Stimulated activated CD4-positive, alpha-beta T cell treated with anti-CD3 and anti-CD28 coated beads, Interleukin-1b, Interleukin-23, amount 100 ng/mL, for 4 hours (primary cell): ENCODE measurements at places on chromosomes 3 and 15.

GRCh38 chr15:47514200-47514652, 203.1 kb upstream of the SEMA6D start:
- no peak for DNase-seq

DNA sequence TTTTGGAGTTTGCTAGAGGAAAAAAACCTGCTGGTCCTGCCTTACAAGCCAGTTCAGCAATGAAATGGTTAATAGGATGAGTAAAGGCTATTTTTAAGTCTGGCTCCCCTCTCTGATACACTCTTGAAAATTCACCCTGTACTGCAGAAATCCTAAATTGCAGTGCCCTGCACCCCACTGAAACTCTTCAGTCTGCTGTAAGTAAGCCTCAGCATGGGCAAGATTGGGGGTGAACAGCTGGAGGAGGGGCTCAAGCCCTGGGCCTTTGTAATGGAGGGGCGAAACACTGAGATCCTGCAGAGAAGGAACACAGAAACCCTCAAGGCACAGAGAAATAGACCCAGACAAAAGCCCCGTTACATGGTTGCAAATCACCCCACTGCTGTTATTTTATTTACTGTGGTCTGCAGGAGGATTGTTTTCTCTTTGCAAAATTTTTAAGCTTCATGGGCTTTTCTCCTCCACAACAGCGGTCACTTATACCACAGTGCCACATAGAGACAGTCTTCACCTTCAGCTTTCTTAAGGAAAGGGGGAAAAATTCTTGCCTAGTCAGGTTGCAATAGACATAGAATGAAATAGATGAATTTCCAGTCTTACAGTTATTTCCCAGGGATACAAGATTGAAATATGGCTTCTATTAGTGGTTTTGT, 45.0 kb downstream of the SOX2 start:
- no peak for DNase-seq

- no peak for DNase-seq
Measured at GRCh38 chr3:187684444-187684843, 14.2 kb upstream of the SST start.

DNA sequence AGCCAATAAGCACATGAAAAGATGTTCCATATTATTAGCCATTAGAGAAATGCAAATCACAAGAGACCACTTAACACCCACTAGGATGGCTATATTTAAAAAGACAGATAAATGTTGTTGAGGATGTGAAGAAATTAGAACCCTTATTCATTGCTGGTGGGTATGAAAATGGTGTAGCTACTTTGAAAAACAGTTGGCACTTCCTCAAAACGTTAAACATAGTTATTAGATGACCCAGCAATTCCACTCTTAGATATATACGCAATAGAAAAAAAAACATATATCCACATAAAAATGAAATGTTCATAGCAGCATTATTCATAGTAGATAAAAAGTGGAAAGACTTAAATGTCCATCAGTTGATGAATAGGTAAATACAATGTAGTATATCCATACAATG, 47.1 kb upstream of the TERB2 start:
- no peak for DNase-seq

DNA sequence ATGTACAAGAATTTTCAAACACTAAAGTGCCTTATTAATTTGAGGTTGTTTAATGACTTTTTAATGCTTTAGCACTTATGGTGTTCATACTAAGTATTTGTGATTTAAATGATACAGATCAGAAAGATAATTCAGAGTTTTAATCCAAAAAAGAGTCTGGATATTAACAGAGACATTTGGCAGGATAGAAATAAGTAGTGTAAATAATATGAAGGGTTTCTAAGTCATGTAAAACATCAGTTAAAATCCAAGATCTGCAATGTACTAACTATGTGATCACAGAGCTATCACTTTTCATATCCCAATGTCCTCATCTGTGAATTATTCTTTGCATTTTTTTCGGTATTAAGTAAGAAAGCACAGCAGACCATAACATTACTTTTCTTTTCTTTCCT, 62.9 kb downstream of the CD200 start:
- no peak for DNase-seq

DNA sequence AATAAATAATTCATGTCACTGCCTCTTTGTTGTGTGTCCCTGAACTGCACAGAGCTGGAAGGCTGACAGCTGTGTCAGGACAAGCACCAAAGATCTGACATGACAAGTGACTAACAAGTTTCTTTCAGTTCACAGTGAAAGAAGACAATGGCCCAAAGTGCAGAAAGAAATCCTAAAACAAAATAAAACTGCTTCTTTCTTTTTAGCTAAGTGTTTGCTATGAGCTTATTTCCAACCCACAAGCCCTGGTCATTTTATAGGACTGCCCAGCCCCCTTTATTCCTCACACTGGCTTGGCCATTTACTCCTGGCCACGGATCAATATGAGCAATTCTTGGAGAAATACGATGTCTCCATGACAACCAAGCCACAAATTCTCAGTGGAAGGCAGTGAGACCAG, 238.5 kb downstream of the WDR72 start:
- DNase-seq: no peak

GRCh38 chr3:55564726-55565125, 77.6 kb upstream of the WNT5A start:
- DNase-seq: no peak

- DNase-seq: no peak
Measured at GRCh38 chr3:32157600-32158264, 51.3 kb downstream of the GPD1L start.

GRCh38 chr3:175386630-175387029, 527.5 kb downstream of the NAALADL2 start:
- DNase-seq: no peak

DNA sequence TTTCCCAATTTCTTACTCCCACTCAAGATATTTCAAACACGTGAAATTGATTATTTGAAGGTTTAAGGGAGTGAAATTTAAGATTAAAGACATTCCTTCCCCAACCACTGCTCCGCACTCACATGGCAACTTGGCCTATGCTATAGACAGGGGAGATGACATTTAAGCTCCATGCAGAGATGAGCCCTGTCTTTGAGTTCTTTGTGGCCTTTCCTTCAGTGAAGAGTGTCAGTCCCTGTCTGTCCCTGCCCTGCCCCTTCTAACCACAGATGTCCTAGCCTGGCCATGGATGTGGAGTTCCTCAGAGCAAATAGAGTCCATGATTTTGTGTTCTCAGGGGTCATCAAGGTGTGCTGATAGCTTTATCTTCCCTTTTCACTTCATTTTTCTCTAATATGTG, 29.4 kb upstream of the THBS1 start:
- DNase-seq: no peak

DNA sequence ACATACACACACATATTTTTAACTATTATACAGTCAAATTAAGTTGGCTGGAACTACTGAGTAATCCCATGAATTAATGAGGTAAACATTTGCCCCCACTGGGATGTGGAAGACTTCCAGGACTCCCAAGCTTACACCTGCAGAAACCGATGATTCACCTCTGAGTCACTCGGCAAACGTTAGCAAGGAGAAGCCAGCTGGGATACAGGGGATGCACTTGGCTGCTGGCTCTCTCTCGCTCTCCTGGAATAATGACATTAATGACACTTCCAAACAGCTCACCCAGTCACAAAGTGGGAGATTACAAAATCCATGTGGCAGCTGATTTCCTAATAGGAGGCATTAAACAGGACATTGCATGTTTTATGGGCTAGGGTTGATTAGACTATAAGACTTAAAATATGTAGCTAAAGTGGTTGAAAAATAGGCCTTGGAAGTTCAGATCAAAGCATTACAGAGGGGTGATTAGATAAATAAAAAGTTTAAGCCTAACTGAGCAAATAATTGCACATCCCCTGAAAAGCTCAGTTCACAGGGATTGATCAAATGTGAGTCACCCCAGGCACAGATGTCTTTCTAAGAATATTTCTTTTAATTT, 500.9 kb downstream of the SOX2 start:
- DNase-seq: no peak

DNA sequence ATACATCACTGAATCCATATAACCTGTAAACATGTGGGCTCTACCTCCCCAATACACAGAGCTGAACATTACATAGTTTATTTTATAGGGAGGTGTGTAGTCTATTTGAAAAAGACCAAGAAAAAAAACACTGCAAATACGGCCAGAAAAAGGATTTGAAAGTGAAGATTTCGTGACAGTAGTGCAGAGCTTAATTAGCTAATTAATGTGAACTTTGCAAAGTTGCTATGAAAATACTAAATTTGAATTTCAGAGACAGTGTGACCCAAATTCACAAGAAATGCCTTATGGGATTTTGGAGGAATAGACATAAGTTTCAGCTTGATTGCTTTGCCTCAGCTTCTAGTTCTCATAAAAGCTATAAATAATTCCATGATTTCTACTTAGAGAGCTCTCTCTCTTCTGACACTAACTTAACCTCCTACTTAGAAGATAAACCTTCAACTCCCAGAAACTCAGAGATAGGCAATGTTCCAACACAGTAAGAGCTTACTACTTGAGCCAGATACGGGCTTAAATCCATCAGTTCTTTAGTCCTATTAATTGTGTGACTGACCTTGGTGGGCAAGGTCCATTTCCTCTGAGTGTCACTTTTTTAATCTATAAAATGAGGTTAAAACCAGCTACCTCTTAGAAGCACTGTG, 87.3 kb upstream of the THBS1 start:
- no peak for DNase-seq

DNA sequence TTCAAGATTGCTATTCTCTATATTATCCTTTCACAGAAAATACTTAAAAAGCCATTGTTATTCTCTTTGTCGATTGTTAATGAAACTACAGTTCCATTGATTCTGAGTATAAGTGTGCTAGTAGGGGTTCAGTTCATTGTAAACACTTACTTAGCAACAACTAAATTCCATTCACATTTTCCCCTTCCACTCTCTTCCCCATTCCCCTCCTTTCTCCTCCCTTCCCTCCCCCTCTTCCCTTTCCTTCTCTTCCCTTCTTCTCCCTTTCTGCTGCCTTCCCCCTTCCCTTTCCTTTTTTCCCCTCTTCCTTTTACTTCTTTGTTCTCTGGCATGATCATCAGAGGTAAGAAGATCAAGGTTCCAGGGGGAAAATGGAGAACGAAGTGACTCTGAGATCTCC, 21.3 kb upstream of the RIOX2 start:
- DNase-seq: no peak

DNA sequence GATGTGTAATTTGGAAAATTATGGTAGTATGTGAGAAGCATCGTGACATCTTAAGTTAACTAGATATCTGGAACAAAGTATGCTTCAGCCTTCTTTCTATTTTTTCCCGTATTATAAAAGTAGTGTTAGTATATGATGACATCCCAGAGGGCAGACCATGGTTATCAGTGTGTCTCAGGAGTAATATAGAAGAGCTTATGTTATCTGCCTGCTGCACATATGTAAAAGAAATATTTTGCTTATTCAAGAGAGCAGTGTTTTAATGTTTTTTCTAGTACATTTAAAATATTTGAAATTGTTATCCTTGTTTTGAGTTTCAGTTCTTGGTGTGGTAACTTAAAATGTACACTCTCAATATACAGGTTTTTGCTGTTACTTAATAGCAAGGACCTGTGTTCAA, 24.1 kb downstream of the PLCL2 start:
- DNase-seq: no peak

GRCh38 chr3:138914870-138915502, 32.0 kb downstream of the FOXL2 start:
- no peak for DNase-seq

- no peak for DNase-seq
Measured at GRCh38 chr3:122679882-122680474, 661 bp upstream of the PARP14 start.

- DNase-seq: no peak
Measured at GRCh38 chr15:100017140-100017539, 283.9 kb upstream of the LYSMD4 start.

DNA sequence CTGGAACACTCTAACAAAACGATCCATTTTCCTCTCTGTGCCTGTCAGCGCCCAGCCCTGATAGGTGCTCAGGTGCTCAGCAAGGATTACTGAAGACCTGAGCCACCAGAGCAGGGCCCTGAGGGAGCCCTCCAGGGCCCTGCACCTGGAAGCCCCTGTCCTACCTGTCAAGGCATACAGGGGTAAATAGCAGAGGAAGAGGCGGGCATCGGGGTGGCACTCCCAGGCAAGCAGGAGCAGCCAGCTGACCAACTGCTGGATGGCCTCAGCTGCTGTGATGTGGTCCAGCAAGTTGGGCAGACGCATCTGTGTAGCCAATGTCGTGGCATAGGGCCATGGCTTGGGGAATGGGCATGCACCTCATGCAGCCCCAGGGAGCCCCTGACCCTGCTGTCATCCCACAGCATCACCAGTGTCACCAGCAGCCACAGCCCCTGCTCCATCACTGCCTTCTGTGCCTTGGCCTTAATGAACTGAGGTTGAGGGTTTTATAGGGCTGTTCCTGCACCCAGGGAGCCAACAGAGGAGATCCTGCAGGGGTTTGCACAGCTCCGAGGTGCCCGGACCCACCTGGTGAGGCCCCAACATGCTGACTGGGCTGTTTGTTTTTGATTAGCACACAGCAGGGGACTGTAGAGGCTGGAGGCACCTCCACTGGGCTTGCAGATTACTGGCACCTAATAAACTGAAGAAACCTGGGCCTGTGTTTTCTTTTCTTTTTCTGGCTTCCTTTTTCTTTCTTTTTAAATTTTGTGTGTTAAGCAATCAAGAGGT, 7.9 kb upstream of the WDR6 start:
- no peak for DNase-seq

DNA sequence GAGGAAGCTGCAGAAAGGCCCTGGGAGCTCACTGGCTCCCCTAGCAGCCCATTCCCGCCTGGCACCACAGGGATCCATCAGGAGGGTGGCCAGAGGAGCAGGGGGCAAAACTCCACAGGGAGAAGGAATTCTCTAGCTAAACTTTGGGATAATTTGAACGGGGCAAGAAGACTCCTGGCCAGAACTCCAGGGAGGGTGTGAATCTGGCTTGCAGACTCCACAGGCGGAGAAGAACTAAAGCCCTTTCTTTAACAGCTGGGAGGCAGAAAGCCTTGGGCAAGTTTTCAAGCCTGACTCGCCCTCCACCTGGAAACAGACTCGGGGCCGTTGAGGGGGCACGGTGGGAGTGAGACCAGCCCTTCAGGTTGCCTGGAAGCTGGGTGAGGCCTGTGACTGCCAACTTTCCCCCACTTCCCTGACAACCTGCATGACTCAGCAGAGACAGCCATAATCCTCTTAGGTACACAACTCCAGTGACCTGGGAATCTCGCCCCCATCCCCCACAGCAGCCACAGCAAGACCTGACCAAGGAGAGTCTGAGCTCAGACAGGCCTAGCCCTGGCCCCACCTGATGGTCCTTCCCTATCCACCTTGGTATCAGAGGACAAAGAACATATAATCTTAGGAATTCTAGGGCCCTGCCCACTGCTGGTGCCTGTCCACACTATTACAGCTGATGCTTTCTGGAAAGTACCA, 28.6 kb downstream of the SLC27A2 start:
- DNase-seq: no peak

- DNase-seq: no peak
Measured at GRCh38 chr3:191328383-191328961, 722 bp upstream of the CCDC50 start.

GRCh38 chr3:168213920-168214319, 118.2 kb upstream of the GOLIM4 start:
- DNase-seq: no peak
